ENCODE measurements at places on chromosomes 1 and 21. TPM values are rescaled to one million over a fixed set of nuclear protein-coding genes. Genes with fewer than 3 reads are reported as not detected.

Gene FALEC
- 0.94 TPM for total RNA-seq

Gene KLHL17
- total RNA-seq = 16.8 TPM

DNA sequence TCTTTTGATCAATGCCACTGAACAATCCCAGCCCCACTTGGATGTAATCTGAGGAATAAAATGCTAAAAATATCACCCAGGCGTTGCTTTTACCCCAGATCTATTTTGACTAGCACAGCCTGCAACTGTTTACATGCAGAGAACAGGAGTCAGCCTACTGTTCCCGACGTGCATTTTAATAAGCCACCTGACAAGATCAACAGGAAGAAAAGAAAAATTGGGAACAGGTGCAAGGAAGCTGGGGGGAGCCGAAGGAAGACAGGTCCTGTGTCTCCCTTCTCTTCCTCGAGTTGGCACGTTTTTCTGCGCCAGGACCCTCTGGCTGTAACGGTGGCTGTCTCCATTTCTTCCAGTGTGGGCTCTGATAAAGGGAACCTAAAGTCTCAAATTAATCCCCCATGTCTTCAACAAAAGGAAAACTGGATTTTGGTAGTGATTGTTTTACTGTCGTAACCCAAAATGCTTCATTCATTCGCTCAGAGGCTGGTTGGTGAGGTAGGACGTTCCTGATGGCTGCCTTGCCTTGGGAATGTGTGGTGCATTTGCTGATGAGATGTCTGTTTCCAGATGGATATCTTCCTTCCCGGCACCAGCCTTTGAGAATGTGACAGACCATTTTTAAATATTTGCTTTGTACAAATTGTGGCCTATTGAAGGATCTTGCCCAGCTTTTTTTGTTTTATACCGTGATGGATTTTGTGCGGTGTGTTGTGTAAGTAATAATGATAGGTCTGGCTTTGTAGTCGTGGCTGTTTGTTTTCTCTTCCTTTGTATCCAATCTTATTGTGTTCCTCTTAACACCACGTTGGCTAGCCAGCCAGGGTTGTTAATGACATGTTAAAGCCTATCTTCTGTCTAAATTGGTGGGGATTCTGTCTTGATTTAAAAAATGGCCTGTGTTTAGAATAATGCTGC, 117.5 kb downstream of the C1orf21 start:
- DNase-seq = no peak

GRCh38 chr1:20385630-20386029, 95.0 kb downstream of the VWA5B1 start:
- no peak for DNase-seq

GRCh38 chr1:161099090-161099802, 1.1 kb downstream of the KLHDC9 start:
- no peak for DNase-seq
